Naive thymus-derived CD8-positive, alpha-beta T cell (primary cell): ENCODE measurements at places on chromosomes 7 and 10.

- no peak for DNase-seq
Observed at GRCh38 chr7:156962145-156962544, 12.6 kb downstream of the NOM1 start.

- DNase-seq = no peak
Observed at GRCh38 chr7:117937753-117938483, 64.7 kb upstream of the CTTNBP2 start.

DNA sequence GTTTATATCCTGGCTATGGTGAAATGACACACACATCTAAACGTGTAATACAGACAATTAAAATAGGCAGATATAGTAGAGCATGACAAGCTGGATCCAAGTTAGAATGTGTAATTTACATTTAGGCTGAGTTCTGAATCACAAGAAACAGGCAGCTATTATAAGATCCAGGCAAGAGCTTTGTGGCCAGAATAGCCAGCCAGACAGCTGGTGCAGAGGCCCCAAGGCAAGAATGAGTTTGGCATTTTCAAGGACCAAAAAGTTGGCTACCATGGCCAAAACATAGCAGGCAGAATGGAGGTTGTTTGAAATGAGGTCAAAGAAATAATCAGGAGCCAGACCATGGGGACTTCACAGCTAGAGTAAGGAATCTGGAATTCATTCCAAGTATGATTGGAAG, 281.7 kb downstream of the MTERF1 start:
- no peak for DNase-seq

- no peak for DNase-seq
Observed at GRCh38 chr7:35596061-35596460, 98.9 kb downstream of the HERPUD2 start.

- no peak for DNase-seq
Observed at GRCh38 chr7:36114355-36114754, 38.7 kb upstream of the EEPD1 start.

DNA sequence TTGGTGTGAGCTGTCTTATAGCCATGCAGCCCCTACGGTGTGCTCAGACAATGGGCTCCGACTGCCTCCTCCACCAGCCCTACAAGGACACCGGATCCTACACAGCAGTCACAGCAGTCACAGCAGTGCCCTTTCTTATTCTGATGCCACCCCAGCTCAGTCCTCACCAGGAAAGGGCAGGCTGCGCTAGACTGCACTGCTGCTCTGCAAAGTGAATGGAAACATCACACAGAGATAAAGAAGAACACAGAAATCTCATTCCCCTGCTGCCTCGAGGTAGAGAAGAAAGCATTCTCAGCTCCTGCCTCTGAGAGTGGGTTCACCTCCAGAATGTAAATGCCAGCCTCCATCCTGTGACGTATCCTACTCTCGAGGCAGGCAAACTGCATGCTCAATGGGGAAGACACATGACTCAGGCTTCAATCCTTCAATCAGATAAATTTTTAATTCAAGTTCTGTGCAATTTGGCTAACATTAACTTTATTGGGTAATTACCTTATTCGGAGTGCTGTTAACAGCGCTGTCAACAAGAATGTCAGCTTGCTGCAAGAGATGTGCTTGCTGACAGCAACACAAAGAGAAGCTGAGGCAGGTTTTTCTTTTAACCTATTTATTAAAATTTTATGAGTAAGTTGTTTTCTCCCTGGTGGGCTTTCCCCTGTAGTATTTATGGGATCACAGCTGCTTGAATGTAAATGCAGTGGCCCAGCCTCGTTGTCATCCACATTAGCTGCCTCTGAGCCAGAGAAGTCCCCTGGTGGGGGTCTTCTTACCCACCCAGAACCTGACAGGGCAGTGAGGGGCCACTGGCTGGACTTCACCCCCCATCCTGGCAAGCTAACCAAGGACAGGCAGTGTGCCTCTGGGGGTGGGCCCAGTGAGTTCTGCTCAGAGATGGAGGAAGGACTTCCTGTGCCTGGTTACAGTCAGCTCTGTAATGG, 241.3 kb upstream of the KMT2E start:
- no peak for DNase-seq
